CD4-positive, CD25-positive, alpha-beta regulatory T cell (primary cell): ENCODE measurements at places on chromosomes 2 and 18. TPM values are rescaled to one million over a fixed set of nuclear protein-coding genes. Genes with fewer than 3 reads are reported as not detected.

SPATA3 gene
- 0.72 TPM for total RNA-seq

DNAH6 gene
- total RNA-seq = 0.52 TPM

GALNT3 gene
- total RNA-seq = 18.5 TPM

AQP12A gene
- not detected for total RNA-seq

EIF2B4 gene
- total RNA-seq = 33.2 TPM

WDR12 gene
- total RNA-seq = 8.3 TPM

ABCG5 gene
- not detected for total RNA-seq

EFEMP1 gene
- total RNA-seq = not detected

ZNF521 gene
- 1.8 TPM for total RNA-seq

RESP18 gene
- total RNA-seq = not detected

HES6 gene
- 1.5 TPM for total RNA-seq

TRIM54 gene
- not detected for total RNA-seq

DNA sequence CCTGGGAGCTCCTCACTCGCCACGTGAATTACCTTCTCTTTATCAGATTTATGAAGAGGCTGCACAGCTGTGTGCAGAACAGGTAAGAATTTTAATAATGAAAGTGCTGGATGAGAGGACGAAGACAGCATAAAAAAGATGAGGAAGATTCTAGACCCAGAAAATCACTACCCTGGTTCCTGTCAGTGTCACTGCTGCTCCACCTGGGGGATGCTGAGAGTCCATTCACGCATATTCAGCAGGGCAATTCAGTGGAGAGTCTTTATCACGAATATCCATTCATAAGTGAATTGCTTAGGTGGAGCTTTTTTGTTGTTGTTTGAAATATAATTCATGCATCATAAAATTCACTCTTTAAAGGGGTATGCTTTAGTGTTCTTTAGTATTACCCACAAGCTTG is 52.0 kb downstream of the MRPL33 start:
- no peaks in the 10 kb centered on the region for H3K4me1 ChIP-seq
- H3K36me3 ChIP-seq = no peaks in the 10 kb centered on the region
- no peaks in the 10 kb centered on the region for H3K27me3 ChIP-seq
- H3K27ac ChIP-seq = no peak overlapping the region

GRCh38 chr2:150192701-150193100 is 294.8 kb downstream of the RND3 start:
- H3K27me3 ChIP-seq = no peaks in the 10 kb centered on the region
- no peak for DNase-seq
- no peaks in the 10 kb centered on the region for H3K36me3 ChIP-seq
- H3K27ac ChIP-seq = no peak overlapping the region
- H3K4me1 ChIP-seq = no peaks in the 10 kb centered on the region

DNA sequence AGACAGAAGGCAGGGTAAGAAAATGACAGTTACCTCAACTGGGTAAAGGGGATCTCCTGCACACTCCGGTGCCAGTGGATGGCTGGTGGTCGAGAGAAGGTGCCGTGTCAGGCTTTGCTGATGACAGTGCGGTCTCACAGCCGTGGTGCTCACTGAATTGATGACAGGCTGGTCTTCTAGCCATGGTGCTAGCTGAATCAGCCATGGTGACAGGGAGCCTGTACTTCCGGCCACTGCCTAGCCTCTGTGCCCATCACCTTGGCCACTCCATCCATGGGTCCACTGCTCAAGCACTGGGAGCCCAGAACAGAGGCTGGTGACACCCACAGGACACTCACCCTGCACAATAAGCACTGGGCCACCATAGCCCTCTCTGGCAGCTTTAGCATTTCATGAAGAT is 315.9 kb downstream of the FBXO15 start:
- DNase-seq = no peak
- H3K27me3 ChIP-seq = no peaks in the 10 kb centered on the region
- no peak overlapping the region for H3K4me3 ChIP-seq
- no peaks in the 10 kb centered on the region for H3K36me3 ChIP-seq
- no peaks in the 10 kb centered on the region for H3K4me1 ChIP-seq

DNA sequence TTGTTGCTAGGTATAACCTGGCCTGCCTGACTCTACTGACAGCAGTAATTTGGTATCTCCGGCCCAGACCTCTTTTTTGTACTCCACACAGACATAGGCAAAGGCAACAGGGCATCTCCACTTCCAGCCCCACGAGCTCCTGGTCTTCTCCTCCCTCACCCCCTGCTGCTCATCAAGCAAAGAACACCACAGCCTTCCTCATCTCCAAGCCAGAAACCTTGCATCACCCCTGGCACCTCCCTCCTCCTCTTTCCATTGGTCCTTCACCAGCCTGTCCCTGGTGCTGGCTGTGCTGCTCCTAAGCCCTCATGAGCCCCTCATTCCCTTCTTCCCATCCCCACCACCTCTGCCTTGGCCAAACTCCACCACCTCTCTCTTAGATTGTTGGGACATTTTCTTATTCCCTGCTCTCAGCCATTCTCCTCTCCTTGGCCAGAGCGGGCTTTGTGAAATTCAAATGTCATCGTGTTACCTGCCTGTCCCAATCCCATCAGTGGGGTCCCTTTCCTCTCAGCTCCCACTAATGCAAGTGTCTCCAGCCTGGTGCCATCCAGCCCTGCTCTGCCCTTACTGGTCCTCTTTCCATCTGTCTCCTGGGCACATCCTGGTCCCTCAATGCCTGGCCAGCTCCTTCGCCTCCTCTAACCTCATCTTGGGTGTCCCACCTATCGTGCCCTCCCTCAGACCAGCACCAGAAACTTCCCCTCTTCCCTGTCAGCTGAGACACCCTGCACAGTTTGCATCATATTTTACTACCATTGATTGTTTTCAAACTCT is 77.4 kb downstream of the INHBB start:
- H3K36me3 ChIP-seq = no peaks in the 10 kb centered on the region
- H3K27ac ChIP-seq = no peak overlapping the region

DNA sequence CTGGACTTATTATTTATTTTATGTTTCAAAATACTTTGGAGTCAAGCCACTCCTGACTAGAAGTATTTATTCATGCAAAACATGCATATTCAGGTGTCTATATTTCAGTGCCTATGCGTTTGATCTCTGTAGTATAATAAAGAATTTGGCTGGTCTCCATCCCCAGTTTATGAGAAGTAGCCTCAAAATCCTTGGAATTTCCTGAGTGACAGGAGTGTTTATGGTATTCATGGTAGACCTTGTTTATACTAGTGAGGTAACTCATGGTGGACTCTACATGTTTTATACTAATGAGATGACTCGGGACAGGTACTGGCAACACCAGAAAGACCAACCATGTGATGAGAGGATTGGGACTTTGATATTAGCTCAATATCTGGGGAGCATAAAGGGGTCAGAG is 43.9 kb upstream of the CSRNP3 start:
- no peaks in the 10 kb centered on the region for H3K36me3 ChIP-seq
- no peaks in the 10 kb centered on the region for H3K27me3 ChIP-seq
- no peak overlapping the region for H3K27ac ChIP-seq
- H3K4me3 ChIP-seq = no peak overlapping the region

DNA sequence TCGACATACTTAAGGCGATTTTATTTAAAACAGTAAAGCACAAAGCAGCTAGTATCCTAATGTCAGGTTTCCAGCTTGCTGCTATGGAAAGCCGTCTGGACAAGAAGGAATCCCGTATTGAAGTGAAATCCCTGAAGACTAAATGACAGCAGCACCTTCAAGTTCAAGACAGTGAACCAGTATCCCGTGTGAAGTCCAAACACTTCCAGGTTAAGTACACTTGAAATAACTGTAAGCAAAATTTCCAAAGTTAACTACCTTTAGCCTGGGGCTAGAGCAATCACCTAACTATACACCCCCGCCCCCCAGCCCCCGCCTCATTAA is 1.2 kb downstream of the MBOAT2 start:
- H3K27ac ChIP-seq = no peak overlapping the region
- H3K4me3 ChIP-seq = no peak overlapping the region
- peaks cover 18% of the 10 kb centered on the region for H3K27me3 ChIP-seq

GRCh38 chr2:213834331-213834730 is 550.1 kb downstream of the SPAG16 start:
- H3K4me3 ChIP-seq = no peak overlapping the region
- no peaks in the 10 kb centered on the region for H3K36me3 ChIP-seq
- no peaks in the 10 kb centered on the region for H3K4me1 ChIP-seq
- DNase-seq = no peak
- no peak overlapping the region for H3K27ac ChIP-seq

- no peaks in the 10 kb centered on the region for H3K36me3 ChIP-seq
- no peak overlapping the region for H3K27ac ChIP-seq
- no peak for DNase-seq
- no peak overlapping the region for H3K4me3 ChIP-seq
These were observed 552.5 kb upstream of the CRIM1 start for GRCh38 chr2:35803126-35803525.

GRCh38 chr18:76679945-76680344 is 142.4 kb upstream of the ZNF236 start:
- DNase-seq = no peak
- H3K4me1 ChIP-seq = no peaks in the 10 kb centered on the region
- no peaks in the 10 kb centered on the region for H3K27me3 ChIP-seq
- H3K27ac ChIP-seq = no peak overlapping the region

- peaks cover 6% of the 10 kb centered on the region for H3K4me1 ChIP-seq
- H3K4me3 ChIP-seq = no peak overlapping the region
- DNase-seq = no peak
- H3K27ac ChIP-seq = no peak overlapping the region
- H3K27me3 ChIP-seq = no peaks in the 10 kb centered on the region
These were observed 43.6 kb upstream of the VPS54 start for GRCh38 chr2:64062840-64063239.

GRCh38 chr2:39145906-39146421 is 25.1 kb upstream of the SOS1 start:
- no peaks in the 10 kb centered on the region for H3K36me3 ChIP-seq
- no peaks in the 10 kb centered on the region for H3K4me1 ChIP-seq
- no peak overlapping the region for H3K27ac ChIP-seq
- no peaks in the 10 kb centered on the region for H3K27me3 ChIP-seq
- H3K4me3 ChIP-seq = no peak overlapping the region
- no peak for DNase-seq

- no peak for DNase-seq
- H3K4me3 ChIP-seq = no peak overlapping the region
- peaks cover 7% of the 10 kb centered on the region for H3K4me1 ChIP-seq
- H3K27me3 ChIP-seq = no peaks in the 10 kb centered on the region
These were observed 27.2 kb upstream of the PDIA6 start for GRCh38 chr2:10839813-10840212.

GRCh38 chr2:28982381-28982950 is 1.4 kb downstream of the TOGARAM2 start:
- H3K4me3 ChIP-seq = no peak overlapping the region
- H3K27ac ChIP-seq = no peak overlapping the region
- DNase-seq = no peak
- H3K4me1 ChIP-seq = no peaks in the 10 kb centered on the region
- H3K36me3 ChIP-seq = no peaks in the 10 kb centered on the region
- H3K27me3 ChIP-seq = no peaks in the 10 kb centered on the region

GRCh38 chr18:9839853-9840252 is 45.9 kb upstream of the TXNDC2 start:
- no peak overlapping the region for H3K4me3 ChIP-seq
- no peak overlapping the region for H3K27ac ChIP-seq
- no peaks in the 10 kb centered on the region for H3K27me3 ChIP-seq
- H3K36me3 ChIP-seq = no peaks in the 10 kb centered on the region
- H3K4me1 ChIP-seq = no peaks in the 10 kb centered on the region
- DNase-seq = no peak

GRCh38 chr2:215060861-215061536 is 77.4 kb downstream of the ABCA12 start:
- no peak for DNase-seq
- no peaks in the 10 kb centered on the region for H3K4me1 ChIP-seq
- H3K27ac ChIP-seq = no peak overlapping the region
- H3K4me3 ChIP-seq = no peak overlapping the region
- no peaks in the 10 kb centered on the region for H3K36me3 ChIP-seq

- no peak overlapping the region for H3K4me3 ChIP-seq
- H3K36me3 ChIP-seq = no peaks in the 10 kb centered on the region
- H3K4me1 ChIP-seq = no peaks in the 10 kb centered on the region
- no peaks in the 10 kb centered on the region for H3K27me3 ChIP-seq
- no peak for DNase-seq
These were observed 61.9 kb upstream of the RIOK3 start for GRCh38 chr18:23391156-23391555.

GRCh38 chr18:69982417-69982816 is 34.7 kb upstream of the CD226 start:
- no peak for DNase-seq
- H3K4me1 ChIP-seq = no peaks in the 10 kb centered on the region
- H3K36me3 ChIP-seq = peaks cover 2% of the 10 kb centered on the region
- no peak overlapping the region for H3K4me3 ChIP-seq
- no peaks in the 10 kb centered on the region for H3K27me3 ChIP-seq

DNA sequence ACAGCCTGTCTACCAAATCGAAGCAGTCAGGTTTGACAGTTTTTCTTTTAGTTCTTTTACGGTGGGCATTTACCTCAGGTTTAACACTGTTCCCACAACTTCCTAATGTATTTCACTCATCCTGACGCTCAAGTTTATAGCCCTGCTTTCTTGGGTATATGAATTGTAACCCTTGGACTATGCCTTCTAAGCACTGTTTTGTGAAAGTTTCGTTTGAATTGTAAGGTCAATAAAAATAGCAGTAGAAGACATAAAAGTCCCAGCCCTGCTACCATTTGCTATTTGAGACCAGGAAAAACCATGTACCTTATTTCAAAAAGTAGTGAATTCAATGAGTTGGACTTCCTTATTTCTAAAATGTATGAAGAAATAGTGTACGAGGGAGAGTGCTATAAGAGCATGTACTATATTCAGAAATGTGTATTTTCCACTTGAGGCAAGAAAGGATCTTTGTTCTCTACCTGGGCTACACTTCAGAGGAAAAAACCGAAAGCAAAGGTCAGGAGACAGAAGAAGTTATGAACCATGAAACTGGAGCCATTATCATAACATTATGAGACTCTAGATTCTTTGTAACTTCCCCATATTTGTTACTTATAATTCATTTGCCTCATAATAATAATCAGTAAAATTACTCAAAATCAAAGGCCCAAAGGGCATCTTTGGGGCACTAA is 1.9 kb upstream of the ZC3H15 start:
- H3K27me3 ChIP-seq = no peaks in the 10 kb centered on the region
- no peak overlapping the region for H3K4me3 ChIP-seq
- no peaks in the 10 kb centered on the region for H3K36me3 ChIP-seq
- peaks cover 29% of the 10 kb centered on the region for H3K4me1 ChIP-seq
- no peak for DNase-seq
- no peak overlapping the region for H3K27ac ChIP-seq

GRCh38 chr2:106990297-106990696 is 104.3 kb upstream of the ST6GAL2 start:
- H3K4me3 ChIP-seq = no peak overlapping the region
- no peaks in the 10 kb centered on the region for H3K36me3 ChIP-seq
- no peak for DNase-seq
- H3K27me3 ChIP-seq = no peaks in the 10 kb centered on the region
- no peak overlapping the region for H3K27ac ChIP-seq

- DNase-seq = no peak
- H3K4me3 ChIP-seq = no peak overlapping the region
- H3K36me3 ChIP-seq = no peaks in the 10 kb centered on the region
These were observed 14.7 kb upstream of the FAM237A start for GRCh38 chr2:206627632-206628031.

GRCh38 chr2:154189953-154190352 is 318.2 kb downstream of the GALNT13 start:
- H3K4me1 ChIP-seq = no peaks in the 10 kb centered on the region
- no peaks in the 10 kb centered on the region for H3K27me3 ChIP-seq
- H3K4me3 ChIP-seq = no peak overlapping the region

- no peaks in the 10 kb centered on the region for H3K36me3 ChIP-seq
- DNase-seq = no peak
These were observed 3.3 kb downstream of the PSTPIP2 start for GRCh38 chr18:46068763-46069162.
